ENCODE measurements at places on chromosomes 7 and 10.

DNA sequence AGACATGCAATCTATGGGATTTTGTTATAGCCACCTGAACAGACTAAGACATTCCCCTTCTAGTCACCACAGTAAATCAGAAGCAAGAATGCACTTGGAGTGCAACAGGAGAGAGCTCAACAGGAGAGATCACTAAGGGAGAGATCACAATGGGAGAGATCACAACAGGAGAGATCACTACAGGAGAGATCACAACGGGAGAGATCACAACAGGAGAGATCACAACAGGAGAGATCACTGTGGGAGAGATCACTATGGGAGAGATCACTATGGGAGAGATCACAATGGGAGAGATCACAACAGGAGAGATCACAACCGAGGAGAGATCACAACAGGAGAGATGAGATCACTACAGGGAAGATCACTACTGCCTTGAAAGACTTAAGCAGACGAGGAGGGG is 238.5 kb upstream of the PITRM1 start:
- no peak for DNase-seq

DNA sequence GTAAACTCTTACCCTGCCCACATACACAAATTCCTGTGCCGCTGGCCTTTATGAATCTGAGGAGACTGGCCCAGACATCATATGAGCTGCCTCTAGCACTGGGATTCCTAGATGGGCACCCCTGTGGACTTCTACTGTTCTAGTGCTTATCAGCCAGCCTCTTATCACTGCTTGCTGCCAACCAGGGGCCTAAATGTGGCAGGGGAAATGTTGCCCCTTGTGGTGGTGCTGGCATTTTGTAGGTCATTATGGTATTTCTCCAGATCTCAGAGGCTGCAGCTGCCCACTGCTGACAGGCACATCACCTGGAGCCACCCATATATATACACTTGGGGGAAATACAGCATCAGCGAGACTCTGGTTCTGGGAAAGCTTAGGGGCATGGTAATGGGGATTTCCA is 5.4 kb downstream of the SFR1 start:
- no peak for DNase-seq

DNA sequence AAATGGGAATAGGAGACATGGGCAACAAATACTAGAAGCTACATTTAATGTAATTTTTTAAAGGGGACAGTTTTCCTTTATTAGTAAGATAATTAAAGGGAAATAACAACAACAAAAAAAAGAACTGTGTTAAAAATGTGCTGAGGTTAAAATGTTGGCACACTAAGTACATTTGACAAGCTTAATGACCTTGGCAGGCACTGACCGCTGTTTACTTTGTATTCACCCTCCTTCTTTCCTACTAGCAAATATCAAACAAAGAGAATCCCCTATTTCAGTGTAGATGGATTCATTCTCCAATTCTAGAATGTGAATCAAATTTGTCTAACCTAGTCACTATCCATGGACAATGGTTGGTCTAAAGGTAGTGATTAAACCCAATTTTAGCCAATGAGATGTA is 77.5 kb upstream of the TOMM7 start:
- no peak for DNase-seq

- DNase-seq: no peak
These were observed 97.7 kb upstream of the RPA3 start for GRCh38 chr7:7816084-7816483.

DNA sequence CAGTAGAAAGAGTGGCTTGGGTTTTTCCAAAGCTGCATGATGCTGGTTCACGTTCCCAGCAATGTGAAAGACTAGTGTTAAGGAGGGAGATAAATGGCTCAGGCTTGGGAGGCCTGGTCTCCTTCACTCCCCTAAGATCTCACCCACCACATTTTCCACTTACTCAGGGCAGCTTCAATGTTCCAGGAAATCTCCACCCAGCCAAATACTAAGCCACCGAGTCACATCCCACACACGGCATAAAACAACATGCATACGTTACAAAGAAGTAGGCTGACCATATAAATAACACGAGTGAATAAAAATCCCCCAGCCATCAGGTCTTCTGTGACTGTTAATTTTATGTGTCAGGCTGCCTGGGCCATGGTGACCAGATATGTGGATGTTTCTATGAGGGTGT is 303.5 kb downstream of the SFMBT2 start:
- DNase-seq: peak; percentile 75

DNA sequence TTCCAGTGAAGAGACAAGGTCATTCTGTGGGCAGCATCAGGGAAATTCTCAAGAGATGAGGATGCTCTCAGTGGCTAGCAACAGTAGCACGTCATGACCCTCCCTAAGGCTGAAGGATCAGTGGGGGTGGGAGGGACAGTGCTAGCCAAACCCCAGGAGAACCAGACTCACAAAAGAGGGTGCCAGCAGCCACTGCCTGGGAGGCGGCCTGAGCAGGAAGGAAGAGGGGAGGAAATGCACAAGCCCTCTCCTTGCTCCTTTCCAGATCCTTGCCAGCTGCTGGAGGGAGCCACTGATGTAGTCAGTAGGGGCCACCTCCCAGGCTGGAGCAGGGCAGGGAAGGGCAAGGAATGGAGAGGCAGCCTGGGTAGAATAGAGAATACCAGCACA is 302.7 kb downstream of the RPS24 start:
- DNase-seq: peak; percentile 96

DNA sequence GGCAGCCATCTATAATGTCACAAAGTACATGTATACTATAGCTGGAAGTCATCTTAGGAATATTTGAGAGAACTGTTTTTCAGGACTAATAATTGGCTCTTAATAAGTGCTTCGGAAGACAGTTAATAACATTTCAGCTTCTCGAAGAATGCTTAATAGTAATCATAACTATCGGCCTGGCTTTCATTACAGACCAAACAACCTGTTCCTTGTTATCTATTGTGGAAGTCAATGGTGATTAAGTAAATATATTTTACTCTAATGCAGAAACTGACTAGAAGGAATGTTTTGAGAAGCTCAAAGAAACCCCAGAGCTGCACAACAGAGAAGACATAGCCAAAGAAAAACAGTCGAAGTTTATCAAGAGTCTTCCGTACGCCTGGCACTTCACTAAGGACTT is 106.8 kb upstream of the FAM133B start:
- no peak for DNase-seq

- no peak for DNase-seq
These were observed 6.1 kb upstream of the DDX50 start for GRCh38 chr10:68895041-68895440.

- DNase-seq: no peak
These were observed 207.9 kb downstream of the ARL4A start for GRCh38 chr7:12895296-12895695.

DNA sequence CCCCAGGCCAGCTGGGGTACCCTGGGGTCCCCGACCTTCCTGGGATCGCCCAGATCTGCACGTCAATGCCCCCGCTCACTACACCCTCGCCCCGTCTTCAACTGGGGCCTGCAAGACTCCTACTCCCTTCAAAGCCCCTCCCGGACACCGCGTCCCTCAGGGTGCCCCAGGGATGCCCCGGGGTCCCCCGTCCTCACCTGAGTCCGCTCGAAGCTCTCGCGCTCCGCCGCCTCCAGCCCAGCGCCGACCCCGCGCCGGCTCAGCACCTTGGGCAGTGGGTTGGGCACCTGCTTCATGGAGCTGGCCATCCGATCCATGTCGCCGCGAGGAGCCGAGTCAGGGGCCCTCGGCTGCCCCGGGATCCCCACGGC is at the start of gene HIP1:
Gene HIP1 (minus strand): TSS at position 338 of the 371 bp plus-strand sequence. CDS start 21 bp downstream, at position 317.
- no peak for DNase-seq

GRCh38 chr10:79562135-79562756 is 2.0 kb upstream of the SFTPA2 start:
- DNase-seq: peak; percentile 26
